ENCODE measurements at places on chromosomes 4 and X.

DNA sequence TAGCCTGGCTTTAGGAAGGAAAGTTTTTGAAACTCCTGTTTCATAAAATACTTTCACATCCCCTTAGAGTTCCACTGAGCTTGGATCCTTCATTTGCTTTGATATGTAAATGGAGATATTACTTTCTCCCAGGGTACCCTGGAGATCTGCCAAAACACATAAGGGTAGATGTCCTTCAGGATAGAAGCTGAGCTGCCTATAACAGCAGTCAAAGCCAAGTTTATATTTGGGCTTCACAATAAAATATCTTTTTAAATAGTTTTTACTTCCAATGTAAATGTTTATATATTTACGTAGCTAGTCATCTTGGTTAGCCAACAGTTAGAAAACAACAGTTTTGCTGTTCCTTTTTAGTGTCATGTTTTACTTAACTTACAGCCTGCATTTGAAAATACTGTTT, 742.3 kb upstream of the POU3F4 start:
- DNase-seq = no peak

GRCh38 chr4:36502350-36502749, 220.9 kb downstream of the DTHD1 start:
- no peak for DNase-seq

GRCh38 chrX:69493766-69494165, 10.4 kb upstream of the NALF2 start:
- DNase-seq = no peak

DNA sequence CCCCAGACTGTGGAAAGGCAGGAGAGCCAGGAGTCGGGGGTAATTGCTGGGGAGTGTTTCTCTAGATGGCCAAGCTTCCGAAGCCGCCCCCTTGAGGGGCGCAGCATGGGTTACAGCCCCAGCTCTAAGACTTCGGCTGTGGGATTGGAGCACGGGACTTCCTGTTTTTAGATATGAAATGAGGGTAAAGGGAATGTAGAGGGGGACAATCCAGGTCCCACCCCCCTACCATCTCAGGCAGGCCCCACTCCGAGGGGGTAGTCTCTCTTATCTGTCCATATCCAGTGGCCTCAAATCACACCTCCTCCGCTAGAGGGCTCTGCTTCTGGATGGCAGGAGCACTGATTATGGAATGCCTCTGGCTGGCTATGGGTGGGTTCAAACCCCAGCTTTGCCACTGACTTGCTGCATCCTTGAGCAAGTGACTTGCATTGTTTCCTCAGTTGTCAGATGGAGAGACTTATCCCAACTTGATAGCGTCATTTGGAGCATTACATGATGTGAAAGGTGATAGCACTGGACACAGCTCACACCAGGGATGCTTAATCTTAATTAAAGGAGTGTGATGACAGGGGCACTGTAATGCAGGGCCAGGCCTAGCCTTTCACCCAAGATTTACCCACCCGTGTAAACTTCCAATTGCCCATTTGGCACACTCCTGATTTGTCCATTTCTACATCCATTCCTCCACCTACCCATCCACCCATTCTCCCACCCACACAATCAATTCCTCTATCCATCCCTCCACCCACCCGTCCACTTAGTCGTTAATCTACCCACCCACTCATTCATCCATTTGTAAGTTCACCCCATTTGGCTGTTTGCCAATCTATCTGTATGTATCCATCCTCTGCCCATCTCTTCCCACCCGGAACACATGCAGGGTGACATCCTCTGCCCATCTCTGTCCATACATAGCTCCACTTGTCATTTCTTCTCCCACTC, 848 bp upstream of the KCND1 start:
- no peak for DNase-seq
